ENCODE measurements at places on chromosomes 6 and 20.

DNA sequence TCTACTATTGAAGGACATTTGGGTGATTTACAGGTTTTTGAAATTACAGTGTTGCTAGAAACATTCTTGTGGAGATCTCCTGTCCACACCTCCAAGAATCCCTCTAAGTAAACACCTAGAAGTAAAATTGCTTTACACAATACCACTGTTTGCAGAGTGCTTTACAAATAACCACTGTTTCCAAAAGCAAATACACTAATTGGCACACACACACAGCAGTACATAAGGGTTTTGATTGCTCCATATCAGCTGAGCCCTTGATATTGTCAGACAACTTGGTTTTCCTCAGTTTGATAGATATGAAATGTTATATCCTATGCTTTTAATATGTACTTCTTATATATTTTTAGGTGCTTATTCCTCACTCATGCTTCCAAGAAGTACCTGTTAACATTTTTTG lies 6.3 kb downstream of the HMGN4 start:
- no peak for DNase-seq

DNA sequence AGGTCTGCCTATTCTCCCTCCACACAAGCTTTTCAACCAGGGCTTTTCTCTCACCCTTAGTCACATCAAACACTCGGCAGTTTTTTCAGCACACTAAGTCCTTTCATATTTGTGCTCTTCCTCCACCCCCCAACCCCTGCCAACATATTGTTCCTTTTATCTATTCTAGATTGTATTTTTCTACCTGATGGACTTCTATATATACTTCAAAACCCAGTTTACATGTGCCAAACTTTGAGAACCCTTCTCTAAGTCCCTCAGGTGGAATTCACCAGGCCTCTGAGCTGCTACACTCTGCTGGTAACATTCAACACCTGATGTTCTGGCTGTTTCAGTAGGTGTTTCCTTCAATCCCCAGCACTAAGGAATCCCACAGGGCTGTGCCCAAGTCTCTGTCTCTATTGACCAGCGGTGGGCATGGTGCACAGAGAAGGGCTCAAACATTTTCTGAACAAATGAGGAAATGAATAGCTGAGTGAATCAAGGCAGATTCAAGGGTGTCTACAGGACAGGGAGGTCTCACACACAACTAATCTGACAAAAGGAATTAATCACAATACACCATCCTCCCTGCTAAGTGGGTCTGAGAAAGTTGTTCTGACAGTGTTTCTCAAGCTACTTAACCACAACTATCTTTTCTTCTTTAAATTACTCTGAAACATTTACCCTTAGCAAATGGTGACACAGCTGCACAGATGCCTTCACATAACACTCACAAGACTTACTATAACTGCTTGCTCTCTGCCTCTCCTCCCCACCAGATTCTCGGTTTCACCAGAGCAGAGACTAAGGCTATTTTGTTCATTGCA lies 166.5 kb downstream of the TSHZ2 start:
- no peak for DNase-seq

DNA sequence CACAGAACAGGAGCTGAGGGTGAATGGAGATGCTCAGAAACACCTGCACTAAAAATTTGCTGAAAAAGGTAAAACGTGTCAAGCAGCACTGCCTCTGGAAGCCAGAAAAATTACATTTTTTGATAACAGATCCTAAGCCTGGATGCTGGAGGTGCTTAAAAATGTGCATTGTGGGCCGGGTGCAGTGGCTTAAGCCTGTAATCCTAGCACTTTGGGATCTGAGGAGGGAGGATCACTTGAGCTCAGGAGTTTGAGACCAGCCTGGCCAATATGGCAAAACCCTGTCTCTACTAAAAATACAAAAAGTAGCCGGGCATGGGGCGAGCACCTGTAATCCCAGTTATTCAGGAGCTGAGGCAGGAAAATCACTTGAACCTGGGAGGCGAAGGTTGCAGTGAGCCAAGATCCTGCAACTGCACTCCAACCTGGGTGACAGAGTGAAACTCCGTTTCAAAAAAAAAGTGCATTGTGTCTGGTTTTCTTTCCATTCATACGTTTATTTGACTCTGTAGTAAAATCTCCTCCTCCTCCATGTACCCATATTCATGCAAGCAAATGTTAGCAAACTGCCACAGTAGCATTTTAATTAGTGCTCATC lies 587 bp upstream of the BTN3A1 start:
- DNase-seq = no peak

GRCh38 chr6:56327946-56328727 lies 80.8 kb upstream of the COL21A1 start:
- no peak for DNase-seq

DNA sequence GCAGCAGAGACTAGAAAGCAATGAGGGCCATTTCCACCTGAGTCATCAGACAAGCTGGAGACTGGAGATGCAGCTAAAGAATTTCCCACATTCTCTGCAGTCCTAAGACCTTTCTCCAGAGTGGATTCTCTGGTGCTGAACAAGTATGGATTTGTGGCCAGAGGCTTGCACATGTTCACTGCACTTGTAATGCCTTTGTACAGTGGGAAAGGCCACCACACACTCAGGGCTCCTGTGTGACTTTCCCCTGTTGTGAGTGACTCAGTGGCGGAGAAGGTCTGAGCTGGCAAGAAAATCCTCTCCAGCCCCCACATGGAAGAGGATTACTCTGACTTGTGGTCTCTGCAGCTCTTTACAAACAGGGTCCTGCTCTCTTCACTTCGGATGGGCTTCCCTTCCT lies 192.3 kb downstream of the C6orf118 start:
- DNase-seq = no peak

DNA sequence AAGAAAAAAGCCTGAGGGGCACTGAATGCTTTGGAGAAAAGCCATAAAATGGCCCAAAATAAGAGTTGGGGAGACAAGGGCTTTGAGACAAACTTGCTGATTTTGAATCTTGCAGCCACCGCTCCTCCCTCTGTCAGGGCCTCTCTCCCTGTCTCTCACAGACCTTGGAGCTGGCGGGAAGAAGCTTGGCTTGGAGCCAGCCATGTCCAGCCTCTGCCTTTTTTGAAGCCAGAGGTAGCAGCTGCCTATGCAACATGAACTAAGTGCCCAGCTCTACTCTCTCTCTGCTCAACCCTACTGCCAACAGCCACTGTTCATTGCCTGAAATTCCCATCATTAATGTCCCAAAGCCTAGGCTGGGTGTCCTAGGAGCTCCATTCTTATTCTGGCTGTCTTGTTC lies 63.7 kb upstream of the CTNNBL1 start:
- no peak for DNase-seq

GRCh38 chr6:97026298-97026697 lies 101.8 kb downstream of the KLHL32 start:
- no peak for DNase-seq

- DNase-seq = no peak
Observed at GRCh38 chr6:36917541-36918193, 31.9 kb downstream of the C6orf89 start.

DNA sequence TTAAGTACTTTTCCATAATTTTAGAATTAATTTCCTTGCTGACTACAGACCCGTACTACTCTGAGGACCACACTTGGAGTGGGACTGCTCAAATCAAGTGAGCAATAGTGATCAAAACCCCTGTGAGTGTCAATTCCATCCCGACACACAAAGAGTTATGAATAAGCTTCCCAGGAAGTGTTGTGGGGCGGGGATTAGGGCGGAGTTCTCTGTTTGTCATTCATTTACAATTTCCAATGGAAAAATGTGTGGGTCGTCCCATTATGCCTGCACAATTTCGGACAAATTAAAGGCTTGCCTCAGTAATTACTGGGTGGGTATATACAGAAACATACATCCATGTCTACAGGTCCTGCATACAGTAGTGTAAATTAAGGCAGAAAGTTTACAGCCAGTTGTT lies 84.2 kb downstream of the ISM1 start:
- DNase-seq = no peak

GRCh38 chr6:52640916-52641315 lies 30.0 kb upstream of the TMEM14A start:
- no peak for DNase-seq

DNA sequence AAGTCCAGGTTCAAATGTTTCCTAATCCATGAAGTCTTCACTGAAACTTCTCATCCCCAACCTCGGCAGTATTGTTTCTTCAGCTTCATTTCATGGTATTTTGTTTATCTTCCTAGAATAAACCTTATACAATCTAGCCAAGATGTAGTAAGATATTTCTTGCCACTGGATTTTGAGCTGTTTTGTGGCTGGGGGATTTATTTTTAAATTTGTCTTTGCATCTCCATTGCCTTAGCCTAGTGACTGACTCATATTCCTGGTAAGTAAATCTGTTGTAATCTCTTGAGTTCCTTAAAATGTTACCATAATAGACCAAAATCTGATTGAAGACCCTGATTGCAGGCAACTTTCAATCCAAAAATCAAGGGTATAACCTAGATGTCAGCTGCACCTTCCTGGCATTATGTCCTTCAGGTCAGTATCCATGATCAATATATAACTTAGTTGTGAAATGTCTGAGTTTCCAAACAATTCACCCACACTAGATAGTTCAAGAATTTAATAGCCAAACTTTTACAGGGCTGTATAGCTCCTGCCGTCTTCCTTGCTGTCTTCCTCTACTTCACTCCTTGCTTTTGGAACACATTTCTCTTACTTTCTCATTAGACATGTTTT lies 4.7 kb upstream of the TRMT11 start:
- no peak for DNase-seq

- no peak for DNase-seq
Observed at GRCh38 chr6:54320871-54321270, 12.6 kb downstream of the TINAG start.

- DNase-seq = no peak
Observed at GRCh38 chr20:15584507-15584906, 988.7 kb downstream of the KIF16B start.

DNA sequence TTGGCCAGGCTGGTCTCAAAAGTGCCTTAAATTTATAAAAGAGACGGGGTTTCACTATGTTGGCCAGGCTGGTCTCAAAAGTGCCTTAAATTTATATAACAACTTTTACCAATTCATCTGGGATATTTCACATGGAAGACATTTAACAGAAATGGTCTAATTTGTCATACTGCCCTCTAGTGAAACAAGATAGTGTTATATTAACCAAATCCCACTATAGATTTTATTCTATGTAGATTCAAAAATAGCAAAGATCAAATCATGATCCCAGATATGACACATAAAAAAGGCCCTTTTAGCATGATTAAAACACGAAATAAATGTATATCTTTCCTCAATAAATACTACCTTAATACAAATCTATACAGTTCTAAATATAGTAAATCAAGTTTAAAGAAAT lies 102.8 kb upstream of the TFAP2D start:
- DNase-seq = no peak

DNA sequence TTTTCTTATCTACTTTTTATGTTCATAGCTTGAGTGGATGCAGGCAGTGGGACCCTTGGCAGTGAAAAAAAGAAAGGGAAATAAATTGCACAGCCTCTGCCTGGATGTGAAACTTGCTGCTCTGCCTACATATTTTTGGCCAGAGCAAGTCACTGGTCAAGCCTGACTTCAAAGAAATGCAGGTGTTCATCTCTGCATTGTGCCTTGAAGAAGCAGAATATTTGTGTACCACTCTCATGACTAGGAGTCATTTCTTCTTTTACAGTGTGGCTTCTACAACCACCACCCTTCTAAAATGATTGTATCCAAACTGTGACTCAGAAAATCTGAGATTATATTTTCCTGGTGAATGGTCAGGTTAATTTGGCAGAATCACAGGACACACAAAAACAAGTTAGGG lies 2.5 kb upstream of the KATNA1 start:
- DNase-seq = no peak

DNA sequence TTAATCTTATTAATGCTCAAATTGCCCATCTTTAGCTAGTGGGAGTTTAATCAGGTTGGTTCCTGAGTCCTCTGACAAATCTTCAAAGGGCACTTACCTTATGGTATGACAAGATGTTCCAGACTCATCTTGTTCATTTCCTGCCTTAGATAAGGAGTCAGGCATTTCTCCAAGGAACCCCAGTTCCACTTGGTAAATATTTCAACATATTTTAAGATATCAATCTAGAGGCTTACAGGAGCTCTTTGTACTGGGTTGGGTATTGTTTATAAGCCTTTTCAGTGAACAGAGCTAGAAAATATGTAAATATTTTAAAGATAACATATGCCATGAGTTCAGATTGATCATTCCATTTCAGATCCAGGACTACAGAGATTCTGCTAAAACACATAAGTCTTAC lies 159.8 kb downstream of the RCAN2 start:
- no peak for DNase-seq

GRCh38 chr6:75428204-75428603 lies 65.4 kb downstream of the FILIP1 start:
- DNase-seq = no peak

GRCh38 chr6:129321303-129321702 lies 388.7 kb downstream of the ARHGAP18 start:
- no peak for DNase-seq

- no peak for DNase-seq
Observed at GRCh38 chr6:53043581-53043980, 21.6 kb upstream of the FBXO9 start.

GRCh38 chr6:135282395-135282794 lies 101.3 kb downstream of the MYB start:
- no peak for DNase-seq

DNA sequence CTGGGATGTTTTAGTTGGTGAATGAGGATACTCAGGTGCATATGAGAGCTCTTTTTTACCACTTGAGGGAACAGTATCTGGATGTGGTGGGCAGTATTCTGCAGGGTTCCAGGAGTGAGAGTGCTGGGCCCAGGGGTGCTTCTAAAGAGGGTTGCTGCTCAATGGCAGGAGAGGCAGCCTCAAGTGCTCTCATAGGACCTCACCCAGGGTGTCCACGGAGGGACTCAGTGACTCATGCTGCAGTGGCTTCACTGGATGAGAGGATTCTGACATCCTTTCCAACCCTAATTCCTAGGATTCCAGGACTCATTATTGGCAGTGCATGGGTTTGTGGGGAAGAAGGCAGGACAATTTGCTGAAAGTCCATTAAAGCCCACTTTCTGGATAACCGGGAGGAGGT lies 176.6 kb upstream of the FERMT1 start:
- DNase-seq = no peak

GRCh38 chr6:170344631-170345576 lies 38.3 kb downstream of the FAM120B start:
- DNase-seq = peak; percentile 32

DNA sequence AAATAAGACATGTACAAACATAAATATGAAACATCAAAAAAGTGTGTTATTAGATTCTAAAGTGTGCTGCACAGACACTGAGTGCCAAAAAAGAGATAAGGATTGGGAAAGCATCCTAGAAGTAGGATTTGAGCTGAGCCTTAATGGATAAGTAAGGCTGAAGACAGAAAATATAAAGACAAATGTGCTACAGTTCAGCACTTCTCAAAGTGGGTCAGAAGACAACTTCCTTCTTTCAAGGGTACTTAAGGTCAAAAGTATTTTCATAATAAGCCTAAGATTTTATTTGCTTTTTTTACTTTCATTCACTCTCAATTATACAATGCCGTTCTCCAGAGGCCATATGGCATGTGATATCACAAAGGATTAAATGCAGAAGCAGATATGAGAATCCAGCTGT lies 16.8 kb downstream of the USP45 start:
- DNase-seq = no peak

DNA sequence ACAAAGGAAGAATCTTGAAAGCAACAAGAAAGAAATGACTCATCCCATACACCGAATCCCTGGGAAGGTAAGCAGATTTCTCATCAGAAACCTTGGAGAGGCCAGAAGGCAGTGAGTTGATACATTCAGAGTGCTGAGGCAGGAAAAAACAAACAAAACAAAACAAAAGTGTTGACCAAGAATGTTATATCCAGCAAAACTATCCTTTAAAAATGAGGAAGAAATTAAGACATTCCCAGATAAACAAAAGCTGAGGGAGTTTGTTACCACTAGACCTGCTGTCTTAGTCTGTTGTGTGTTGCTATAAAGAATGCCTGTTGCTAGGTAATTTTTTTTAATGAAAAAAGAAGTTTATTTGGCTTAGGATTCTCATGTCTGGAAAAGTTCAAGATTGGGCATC lies 33.7 kb upstream of the PPP1R3G start:
- no peak for DNase-seq

All from HFF-Myc (cell line).